ENCODE measurements at places on chromosomes 12 and 14.

- DNase-seq, result no peak
Measured at GRCh38 chr12:108115123-108116121, 13.7 kb upstream of the WSCD2 start.

DNA sequence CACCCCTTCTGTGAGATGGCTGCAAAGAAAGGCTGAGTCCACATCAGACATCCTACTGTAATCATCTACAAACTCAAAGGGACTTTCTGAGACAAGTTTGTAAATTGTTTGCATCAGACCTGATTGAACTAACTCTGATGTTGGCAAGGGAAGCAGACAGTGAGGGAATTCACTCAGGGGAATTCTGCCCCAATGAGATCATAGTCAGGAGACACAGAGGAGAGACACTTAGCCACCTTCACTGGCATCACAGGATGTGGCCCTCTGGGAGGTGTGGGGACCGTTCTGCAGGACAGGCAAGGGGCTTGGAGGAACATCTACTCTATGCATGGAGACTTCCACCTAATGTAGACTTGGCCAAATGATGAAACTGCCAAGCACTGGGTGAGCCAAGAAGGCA is 70.7 kb upstream of the DDX11 start:
- DNase-seq, result no peak

DNA sequence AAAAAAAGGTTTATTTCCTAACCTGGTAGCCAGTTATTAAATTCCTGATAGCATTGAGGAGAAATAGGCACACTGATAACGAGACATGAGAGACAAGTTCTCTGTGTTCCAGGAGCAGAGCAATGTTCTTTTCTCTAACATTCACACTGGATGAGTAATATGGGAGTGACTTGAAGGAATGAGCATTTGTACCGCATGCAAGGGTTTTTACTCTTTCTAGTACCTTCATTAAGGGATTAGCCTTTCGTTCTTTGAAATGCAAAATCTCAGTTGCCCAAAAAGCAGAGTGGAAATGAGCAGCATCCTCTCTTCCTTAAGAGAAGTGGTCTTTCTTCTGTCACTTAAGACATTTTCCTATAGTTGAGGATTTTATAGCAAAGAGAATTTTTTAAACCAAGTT is 54.7 kb downstream of the FGD4 start:
- no peak for DNase-seq

DNA sequence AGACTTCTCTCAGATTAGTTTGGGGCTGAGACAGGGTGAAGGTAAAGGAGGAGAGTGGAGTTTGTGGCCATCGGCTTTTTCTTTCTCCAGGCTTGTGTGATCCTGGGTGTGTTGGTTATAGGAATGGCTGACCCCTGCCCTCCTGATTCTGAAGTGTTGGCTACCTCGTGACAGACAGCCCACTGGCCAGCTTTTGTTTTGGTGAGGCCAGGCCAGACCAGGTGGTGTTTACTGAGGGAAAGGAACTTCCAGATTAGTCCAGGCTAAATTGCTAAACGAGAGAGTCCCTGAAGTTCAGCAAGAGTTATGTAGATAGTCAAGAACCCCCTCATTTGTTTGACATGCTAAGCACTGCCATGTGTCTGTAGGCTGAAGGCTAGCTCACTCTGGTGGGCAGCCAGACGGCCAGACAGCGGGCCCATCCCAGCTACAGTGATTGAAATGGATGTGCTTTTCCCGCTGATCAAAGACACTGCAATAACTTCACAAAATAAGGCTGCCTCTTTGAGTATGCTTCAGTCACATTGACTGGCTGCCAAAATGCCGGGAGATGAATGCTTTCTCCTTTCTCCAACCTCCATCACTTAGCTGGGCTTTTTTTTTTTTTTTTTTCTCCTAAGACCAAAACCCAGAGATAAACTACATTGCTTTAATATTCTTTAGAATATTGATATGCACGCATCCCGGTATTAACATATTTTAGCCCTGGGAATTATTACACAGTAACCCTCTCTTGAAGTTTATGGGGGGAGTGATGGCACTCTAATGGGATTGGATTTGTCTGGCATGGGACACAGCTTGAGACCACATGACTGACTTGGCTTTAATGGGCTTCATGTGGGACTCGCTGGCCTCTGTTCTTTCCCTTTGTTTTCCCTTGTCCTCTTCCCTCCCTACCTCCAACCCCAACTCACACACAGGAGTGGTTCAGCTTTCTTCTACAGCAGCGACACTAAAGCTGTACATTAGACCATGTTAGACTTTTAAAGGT is 76.9 kb downstream of the SMOC1 start:
- no peak for DNase-seq

GRCh38 chr12:126742241-126742641 is 1524.7 kb upstream of the TMEM132C start:
- no peak for DNase-seq

DNA sequence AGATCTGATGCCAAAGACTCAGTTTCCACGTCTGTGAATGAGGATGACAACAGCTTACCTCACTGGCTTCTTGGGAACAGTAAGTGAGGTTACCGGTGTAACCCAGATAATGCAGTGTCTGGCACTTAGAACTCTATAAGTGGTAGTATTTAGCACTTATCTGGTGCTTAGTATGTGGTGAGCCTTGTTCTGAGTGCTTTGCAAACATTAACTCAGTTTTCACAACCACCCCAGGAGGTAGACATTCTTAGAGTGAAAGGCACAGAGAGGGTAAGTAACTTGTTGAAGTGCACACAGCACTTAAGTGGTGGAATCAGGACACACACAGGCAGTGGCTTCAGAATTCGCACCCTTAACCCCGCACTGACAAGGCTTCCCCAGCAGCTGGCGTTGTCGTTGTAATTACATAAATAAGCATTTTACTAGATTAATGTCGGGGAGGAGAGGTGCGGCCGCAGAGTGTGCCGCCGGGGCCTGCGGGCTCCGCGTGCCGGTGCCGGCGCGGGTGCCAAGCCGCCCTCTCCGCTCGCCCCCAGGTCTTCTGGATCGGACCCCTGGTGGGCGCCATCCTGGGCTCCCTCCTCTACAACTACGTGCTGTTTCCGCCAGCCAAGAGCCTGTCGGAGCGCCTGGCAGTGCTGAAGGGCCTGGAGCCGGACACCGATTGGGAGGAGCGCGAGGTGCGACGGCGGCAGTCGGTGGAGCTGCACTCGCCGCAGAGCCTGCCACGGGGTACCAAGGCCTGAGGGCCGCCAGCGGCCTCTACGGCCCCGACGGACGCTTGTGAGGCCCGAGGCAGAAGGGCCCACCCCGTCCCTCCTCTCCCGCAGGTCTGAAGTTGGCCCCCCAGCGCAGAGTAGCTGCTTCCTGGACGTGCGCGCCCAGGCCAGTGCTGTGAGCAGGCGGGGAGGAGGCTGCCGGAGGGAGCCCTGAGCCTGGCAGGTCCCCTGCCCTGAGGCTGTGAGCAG is 4.6 kb downstream of the AQP2 start:
- DNase-seq, result no peak

DNA sequence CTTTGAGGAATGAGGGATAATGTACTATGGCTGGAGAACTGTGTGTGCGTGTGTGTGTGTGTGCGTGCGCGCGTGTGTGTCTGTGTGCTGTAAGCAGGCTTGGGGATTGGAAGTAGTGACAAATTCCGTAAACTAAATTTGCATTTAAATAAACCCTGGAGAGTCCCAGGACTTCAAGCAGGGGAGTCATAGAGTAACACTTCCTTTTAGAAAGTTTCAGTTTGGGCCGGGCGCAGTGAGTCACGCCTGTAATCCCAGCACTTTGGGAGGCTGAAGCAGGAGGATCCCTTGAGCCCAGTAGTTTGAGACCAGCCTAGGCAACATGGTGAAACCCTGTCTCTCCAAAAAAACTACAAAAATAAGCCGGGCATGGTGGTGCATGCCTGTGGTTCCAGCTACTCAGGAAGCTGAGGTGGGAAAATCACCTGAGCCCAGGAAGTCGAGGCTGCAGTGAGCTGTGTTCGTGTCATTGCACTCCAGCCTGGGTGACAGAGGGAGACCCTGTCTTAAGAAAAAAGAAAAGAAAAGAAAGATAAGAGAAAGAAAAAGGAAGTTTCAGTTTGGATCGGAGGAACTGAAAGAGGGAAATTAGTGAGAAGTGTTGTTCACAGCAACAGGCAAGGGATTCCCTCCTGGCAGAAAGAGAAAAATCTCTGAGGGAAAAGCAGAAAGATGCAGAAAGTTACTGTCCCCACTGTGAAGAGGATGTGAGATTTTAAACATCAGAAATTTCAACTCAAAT is 222.7 kb upstream of the SOX5 start:
- DNase-seq, result no peak
